HTR-8/SVneo (cell line): ENCODE measurements at places on chromosomes 6 and 20.

- no peak for DNase-seq
Measured at GRCh38 chr6:167973148-167973885, 24.2 kb upstream of the KIF25 start.

DNA sequence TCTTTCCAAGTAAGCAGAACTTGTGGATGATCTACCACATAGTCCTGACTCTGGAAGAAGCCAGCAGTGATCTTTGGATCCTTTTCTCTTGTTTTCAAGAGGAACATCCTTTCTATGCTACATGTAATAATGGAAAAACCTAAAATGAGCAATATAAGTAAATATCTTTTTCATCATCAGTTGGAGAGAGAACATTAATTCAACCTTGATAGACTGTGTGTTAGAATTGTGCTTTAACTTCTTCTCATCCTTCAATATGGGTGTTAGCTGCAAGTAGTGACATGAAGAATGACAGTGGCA, 65.6 kb upstream of the IFNGR1 start:
- no peak for DNase-seq

DNA sequence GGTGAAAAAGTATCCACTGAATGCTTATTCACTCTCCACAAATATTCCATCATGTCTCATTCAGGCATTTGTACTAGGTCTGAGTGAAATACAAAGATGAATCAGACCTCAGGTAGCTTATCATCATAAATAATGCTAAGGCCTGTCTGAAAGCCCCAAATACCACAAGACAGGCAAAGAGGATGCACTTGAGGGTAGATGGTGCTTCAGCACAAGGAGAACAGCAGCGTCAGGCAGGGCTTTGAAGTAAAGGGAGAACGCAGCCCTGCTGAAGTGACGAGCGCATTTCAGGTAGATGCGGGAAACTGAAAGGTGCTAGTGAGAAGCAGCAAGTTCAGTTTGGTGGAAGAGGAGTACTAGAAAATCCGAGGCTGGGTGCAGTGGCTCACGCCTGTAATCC, 38.7 kb downstream of the MAP3K5 start:
- DNase-seq: no peak

- DNase-seq: peak; percentile 49
Measured at GRCh38 chr6:119620846-119621555, 271.4 kb upstream of the MAN1A1 start.

- no peak for DNase-seq
Measured at GRCh38 chr6:157994125-157994795, 12.6 kb downstream of the SYNJ2 start.

DNA sequence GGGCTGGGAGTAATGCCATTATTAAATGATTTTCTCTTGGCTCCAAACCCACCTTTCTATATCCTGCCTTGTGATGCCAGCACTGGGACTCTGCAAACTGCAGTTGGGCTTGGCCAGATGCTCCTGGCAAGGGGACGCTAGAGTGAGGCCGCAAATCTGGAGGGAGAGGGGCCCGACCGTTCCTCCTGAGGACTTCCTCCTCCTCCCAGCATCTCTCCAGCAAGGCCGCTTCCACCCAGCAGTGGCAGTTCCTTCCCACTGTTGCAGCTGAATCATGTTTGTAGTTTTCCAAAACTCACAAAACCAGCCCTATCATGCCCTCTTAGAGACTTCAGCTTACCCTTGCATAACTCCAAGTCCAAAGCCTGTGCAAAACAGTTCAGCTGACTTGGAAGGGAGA, 244.4 kb downstream of the FOXA2 start:
- no peak for DNase-seq

DNA sequence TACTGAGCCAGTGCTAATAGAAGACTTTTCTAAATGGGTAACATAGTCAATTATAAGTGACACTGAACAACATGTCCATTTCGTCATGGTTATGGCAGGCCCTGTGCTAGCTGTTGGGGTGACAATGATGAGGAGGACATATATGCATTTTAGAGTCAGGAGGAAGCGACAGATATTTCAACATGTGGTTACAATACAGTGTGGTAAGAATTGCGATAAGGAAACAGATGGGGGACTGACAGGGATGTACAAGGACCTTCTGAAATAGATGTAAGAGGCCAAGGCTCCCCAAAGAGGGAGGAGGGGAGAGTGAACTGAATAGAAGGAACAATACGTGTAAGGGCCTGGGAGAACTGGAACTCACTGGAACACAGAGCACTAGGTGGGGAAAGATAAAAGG, 11.7 kb downstream of the MMP24 start:
- no peak for DNase-seq

GRCh38 chr6:119587537-119587936, 238.0 kb upstream of the MAN1A1 start:
- DNase-seq: no peak

GRCh38 chr6:920512-920911, 227.6 kb upstream of the EXOC2 start:
- DNase-seq: no peak

DNA sequence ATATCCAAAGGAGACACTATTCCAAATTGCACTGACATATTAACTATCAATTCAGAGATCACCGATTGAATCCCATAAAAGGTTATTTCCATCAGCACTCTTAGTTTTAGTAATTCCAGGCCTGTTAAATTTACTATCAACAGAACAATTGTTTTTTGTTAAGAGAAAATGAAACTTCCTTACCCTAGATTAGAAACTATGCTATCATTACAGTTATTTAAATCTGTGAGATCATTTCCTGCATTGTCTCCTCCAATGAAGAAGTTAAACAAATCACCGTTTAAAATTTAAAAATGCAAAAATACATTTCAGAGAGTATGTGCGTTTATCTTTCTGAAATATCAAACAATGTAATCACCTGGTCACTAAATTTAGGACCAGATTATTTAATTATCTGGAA, 57.5 kb downstream of the HIVEP2 start:
- no peak for DNase-seq

GRCh38 chr20:60321601-60322000, 363.4 kb downstream of the CDH26 start:
- DNase-seq: no peak

DNA sequence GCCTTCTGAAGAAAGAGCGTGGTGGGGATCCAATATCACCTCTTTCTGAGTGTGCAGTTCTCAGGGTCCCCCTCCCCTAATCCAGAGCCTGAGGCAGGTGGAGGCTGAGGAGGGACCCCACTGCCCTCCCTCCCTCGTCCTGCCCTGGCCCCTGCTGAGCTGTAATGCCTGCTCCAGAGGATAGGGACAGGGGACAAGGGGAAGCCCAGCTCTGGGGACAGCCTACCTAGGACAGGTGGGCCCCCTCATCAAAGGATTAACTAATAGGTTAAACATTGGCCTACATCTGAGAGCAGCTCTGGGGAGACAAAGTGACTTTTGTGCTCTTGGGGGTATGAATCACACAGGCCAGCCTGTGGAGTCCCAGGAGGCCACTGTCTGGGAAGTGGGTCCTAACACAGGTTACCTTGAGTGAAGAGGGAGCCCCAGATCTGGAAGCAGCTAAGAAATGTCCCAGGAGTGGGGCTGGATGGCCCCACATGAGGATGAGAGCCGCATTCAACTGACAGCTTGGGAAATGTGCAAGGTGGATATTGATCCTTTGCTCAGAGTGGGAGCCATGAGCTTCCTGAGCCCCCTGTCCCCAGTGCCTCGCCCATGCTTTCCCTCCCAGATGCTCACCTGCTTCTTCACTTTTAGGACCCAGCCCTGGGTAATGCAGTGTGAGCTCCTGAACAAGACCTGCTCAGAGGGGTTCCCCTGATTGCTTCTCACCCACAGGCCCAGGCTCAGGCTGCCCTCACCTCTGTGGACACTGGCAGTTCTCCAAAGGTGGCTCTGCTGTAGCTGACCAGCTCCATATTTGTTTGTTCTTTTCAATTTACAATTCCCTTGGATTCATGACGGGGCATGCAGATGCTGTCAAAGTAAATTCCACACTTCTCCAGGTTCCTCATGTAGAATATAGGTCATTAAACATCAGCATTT, 17.8 kb upstream of the CST9L start:
- DNase-seq: no peak

GRCh38 chr6:150741633-150742200, 123.8 kb upstream of the MTHFD1L start:
- no peak for DNase-seq

DNA sequence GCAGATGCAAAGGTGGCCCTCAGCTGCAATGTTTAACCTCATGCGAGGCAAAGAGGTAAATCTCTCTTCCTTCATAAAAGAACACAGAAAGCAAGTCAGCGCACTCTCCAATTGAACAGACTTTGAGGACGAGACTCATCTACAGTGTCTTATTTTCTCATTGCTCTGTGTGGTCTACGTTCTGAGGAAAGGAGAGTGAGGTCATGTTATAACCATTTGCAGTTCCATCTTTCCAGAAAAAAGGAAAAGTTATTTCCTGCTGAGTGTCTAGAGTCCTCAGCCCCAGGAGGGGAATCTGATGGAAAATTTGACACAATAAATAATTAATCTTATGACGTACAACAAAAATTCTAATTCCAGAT, 35.6 kb upstream of the THBS2 start:
- DNase-seq: no peak

DNA sequence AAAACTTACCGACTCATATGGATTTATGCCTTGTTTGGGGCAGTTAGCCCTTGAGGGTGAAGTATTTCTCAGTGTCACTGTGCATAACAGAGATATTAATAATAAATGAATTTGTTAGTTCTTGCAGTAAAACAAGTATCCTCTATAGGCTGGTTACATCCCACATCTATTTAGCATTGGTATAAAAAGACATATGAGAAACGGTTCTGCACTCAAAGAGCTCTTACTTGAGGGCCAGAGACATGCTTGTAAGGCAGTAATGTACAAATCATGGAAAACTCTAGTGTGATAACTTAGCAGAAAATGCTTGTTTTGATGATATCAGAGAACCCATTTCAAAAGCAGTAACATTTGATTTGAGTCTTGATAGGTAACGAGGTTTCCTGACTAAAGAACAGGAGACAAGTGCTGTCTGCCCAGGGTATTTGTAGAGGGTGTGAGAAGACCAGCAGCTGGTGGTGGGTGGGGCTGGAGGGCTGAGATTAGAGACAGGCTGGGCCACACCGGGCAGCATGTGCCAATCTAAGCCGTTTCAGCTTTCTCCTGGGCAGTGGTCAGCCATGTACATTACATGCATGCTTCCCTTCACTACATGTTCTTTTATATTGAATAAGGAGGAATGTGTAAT, 46.3 kb downstream of the TULP4 start:
- no peak for DNase-seq

GRCh38 chr20:46550461-46550860, at the start of gene OCSTAMP:
TSS of gene OCSTAMP (minus strand) at chr20:46550654. CDS start at chr20:46550560, 94 bp downstream.
- DNase-seq: no peak

DNA sequence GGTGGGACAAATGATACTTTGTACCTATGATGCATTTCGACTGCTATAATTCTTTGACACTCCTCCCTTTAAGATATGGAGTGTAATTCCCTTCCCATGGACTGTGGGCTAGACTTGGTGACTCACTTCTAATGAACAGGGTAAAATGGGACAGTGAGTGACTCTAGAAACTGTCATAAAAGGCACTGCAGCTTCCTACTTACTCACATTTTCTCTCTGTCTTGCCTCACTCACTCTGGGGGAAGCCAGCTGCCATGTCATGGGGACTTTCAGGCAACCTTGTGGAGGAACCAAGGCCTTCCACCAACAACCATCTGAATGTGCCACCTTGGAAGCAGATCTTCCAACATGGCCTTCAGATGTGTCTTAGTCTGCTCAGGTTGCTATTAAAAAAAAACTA, 12.9 kb upstream of the GFOD1 start:
- DNase-seq: no peak

- DNase-seq: no peak
Measured at GRCh38 chr6:148851683-148852556, 105.1 kb downstream of the UST start.

GRCh38 chr20:33684533-33685327, 1.5 kb downstream of the E2F1 start:
- DNase-seq: no peak

- DNase-seq: no peak
Measured at GRCh38 chr20:57791178-57791962, 81.6 kb upstream of the PMEPA1 start.

- DNase-seq: peak; percentile 73
Measured at GRCh38 chr6:31620586-31621319, at the start of gene PRRC2A. TSS of gene PRRC2A (plus strand) at chr6:31620715. CDS start at chr6:31622790, 2,075 bp downstream.

DNA sequence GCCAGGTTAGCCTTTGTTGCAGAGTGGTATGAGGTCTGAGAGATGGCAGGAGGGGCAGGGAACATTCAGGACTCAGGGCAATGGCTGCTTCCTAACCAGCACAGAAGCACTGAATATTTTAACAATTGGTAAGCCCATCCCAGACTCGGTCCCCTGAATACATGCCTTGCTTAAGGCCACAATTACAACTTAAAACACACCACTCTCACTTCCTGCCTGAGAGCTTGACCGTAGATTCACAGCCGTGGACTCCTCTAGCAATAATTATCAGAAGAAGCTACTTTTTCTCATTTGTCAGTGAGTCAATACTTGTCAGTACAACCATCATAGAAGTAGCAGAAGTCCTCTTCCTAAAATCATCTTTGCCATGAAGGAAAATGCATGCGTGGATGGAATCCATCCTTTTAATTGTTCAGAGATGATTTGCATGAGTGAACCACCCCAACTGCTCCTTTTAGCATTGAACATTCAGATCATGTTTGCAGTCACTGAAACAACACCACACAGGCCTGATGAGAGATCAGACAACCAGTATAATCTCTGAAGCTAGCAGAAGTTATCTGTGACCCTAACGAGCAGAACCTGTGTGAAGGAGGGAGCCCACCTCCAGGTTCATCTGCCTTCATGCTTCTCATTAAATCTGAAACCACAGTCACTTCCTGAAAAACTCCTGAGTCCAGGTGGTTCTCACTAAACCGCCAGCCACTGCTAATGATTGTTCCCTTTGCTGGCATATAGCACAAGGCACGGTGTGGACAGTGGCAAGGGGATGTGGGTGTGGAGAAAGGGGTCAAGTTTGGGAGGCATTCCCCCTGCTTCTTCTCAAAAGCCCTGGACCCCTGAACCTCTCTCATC, 333.9 kb upstream of the CNR1 start:
- no peak for DNase-seq

DNA sequence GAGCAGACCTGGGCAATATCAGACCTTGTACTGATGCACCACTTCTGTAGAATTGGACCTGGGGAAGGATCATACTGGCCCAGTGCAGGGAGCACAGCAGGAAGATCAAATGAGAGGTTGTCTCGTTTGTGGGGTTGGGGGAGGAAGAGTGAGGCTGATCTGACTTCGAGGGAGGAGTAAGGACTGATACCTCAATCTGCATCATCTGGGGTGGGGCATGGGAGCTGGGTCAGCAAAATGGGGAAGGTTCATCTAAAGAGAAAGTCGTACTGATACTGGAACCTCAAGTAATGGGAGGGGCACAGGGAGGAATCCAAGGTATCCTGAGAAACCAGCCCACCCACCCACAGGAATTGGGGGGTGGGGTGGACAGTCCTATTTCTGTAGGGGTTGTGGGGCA, 3.7 kb downstream of the RNF39 start:
- no peak for DNase-seq

- no peak for DNase-seq
Measured at GRCh38 chr20:58267389-58268215, 39.1 kb upstream of the ANKRD60 start.

DNA sequence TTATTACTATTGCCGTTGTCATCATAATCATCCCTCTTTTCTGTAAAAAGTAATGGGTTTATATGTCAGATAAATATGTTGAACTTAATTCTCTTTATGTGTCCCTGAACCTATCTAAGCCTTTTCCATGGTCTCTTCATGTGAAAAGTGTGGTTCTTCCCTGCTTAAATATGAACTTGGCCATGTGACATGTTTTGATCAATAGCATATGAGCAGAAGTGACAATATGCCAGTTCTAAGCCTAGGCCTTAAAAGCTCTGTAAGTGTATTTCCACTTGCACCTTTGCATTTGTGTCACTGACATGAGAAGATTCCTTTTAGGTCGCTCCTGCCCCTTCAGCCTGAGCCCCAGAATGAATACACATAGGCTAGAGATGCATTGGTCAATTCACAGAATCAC, 188.4 kb upstream of the CCN2 start:
- DNase-seq: no peak
